ENCODE measurements at places on chromosomes 12 and 14.

- no peak for DNase-seq
Observed at GRCh38 chr14:21255385-21256101, 13.7 kb downstream of the HNRNPC start.

DNA sequence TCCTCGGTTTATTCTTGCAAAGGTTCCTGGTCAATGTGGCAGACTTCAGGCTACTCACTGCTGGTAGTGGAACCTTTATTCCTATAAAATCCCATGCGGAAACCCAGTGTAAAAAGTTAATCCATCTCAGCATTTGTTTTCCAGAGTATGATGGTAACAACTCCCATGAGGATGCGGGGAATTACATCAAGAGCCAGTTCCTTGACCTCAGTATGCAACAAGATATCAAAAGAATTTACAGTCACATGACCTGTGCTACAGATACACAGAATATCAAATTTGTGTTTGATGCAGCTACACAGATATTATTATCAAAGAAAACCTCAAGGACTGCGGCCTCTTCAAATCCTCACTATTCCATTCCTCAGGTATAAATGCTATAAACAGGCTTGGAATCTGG, 19.3 kb downstream of the CPM start:
- DNase-seq = no peak

DNA sequence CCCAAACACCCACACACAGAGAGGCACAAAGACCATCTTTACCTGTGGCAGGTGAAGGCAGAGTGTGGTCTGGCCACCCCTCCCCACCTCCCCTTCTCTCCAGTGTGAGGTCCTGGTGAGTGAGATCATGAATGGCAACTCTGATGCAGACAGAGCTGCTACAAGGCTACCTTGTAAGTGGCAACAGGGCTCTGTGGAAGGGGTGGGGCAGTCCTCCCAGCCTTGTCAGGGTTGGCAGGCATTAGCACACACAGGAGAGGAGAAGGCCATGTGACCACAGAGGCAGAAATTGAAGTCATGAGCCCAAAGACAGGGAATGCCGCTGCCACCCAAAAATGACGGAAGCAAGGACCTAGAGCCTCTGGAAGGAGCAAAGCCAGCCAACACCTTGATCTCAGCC, 30.7 kb downstream of the VWF start:
- no peak for DNase-seq

DNA sequence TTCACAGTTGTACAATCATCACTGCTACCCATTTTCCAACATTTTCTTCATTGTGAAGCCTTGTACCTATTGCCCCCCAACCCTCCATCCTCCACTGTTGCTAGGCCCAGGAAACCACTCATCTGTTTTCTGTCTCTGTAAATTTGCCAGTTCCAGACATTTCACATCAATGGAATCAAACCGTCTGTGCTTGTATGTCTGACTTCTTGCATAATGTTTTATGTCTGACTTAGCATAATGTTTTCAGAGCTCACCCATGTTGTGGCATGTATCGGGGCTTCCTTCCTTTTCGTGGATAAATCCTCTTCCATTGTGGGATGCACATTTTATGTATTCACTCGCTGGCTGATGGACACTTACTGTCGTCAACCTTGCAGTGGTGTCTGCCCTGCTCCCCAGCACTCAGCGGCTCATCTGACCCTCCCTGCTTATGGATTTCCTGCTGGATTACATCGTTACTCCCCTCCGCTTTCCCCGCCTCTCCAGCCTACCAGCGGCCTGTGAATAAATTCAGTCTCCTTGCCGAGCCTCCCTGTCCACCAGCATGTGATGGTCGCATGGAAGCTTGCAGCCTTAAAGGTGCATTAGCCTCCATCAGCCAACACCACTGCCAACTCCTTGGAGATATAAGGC, 727.6 kb upstream of the TMEM132C start:
- no peak for DNase-seq

GRCh38 chr14:97592341-97592980, 795.3 kb downstream of the VRK1 start:
- no peak for DNase-seq
